EL (cell line): ENCODE measurements at places on chromosomes 5 and 9.

DNA sequence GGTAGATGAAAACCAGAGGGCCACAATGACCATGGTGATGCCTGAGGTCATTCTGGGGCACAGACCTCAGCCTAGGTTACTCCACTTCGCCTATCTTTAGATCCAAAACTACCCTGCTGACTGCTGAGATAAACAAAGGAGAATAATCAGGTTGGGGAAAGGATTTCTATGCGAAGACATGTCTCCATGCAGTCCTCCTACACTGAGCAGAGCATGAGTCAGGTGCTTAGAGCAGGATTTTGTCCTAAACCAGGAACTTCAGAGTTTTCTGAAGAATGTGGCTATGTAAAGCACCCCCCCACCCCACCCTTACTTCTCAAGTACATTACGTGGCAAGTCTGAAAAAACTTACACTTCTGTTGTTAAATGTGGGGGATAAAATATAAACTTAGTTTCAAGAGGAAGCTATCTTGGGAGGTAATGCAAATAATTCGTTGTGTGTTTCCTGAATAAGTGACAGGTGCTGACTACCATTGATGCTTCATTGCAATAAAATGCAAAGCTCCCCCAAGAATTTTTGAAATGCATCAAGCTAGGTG lies 19.4 kb downstream of the PDCD1LG2 start:
- DNase-seq = no peak

DNA sequence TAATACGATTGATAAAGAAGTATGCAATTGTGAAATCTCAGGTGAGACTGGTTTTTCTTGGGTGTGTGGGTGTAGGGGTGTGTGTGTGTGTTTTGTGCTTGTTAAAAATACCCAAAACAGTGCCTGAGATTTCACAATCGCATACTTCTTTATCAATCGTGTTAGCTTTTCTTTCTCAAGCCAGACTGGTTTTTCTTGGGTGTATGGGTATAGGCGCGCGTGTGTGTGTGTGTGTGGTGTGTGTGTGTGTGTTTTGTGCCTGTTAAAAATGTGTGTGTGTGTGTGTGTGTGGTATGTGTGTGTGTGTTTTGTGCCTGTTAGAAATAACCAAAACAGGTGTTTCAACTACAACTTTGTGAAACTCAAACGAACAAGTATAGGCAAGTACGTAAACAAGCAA lies 53.7 kb downstream of the CERT1 start:
- no peak for DNase-seq

DNA sequence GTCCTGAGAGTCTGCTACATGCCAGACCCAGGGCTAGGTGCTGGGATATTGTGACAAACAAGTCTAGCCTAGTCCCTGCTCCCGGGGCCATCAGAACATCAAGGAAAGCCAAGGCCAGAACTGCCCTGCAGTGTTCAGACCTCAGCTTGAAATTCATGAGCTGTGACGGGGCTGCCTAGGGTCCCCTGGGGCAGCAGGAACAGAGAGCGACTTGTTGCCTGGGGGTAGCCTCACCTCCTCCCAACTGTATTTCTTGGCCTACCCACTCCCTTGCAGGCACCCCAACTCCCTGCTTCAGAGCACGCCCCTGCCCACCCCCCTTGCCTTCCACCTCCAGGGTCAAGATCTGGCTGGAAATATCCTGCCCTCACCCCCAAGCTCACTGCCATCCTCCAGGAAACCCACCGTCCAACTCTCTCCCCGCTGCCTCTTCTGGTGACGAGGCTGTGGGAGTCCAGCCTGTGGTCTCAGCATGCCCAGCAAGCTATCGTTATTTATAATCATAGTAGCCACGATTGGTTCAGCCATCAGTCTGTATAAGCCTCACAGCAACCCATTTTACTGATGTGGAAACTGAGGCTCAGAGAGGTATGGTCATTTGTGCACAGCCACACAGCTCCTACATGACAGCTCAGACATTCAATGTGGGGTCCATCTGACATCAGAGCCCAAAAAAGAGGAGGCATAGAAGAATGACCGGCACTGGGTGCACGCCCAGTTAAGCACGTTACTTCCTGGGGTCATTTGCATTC lies 10.7 kb downstream of the DNM1 start:
- DNase-seq = no peak

GRCh38 chr5:144298658-144299057 lies 128.0 kb downstream of the KCTD16 start:
- DNase-seq = no peak

GRCh38 chr9:16121168-16121567 lies 568.3 kb downstream of the CCDC171 start:
- no peak for DNase-seq

- no peak for DNase-seq
These were observed 45.0 kb upstream of the N4BP3 start for GRCh38 chr5:178068293-178068692.
